ENCODE measurements at places on chromosomes 5 and 9.

DNA sequence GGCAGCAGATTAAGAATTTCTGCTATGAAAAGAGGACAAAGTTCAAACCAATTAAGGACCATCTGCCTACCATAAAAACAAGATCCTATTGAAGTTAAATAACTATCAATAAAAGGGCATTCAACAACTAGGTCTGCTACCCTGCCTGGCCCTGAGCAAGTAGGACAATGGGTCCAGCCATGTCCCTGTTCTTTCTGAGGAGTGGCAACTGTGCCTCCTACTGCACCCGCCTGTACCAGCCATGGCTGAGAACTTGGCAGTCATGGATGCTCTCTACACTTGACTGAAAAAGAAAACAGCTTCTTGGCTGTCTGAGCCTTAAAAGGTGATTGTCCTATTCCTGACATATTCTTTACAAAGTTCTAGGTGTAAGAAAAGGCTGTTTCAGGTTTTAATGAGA lies 652.4 kb downstream of the PDE4D start:
- no peak for DNase-seq

DNA sequence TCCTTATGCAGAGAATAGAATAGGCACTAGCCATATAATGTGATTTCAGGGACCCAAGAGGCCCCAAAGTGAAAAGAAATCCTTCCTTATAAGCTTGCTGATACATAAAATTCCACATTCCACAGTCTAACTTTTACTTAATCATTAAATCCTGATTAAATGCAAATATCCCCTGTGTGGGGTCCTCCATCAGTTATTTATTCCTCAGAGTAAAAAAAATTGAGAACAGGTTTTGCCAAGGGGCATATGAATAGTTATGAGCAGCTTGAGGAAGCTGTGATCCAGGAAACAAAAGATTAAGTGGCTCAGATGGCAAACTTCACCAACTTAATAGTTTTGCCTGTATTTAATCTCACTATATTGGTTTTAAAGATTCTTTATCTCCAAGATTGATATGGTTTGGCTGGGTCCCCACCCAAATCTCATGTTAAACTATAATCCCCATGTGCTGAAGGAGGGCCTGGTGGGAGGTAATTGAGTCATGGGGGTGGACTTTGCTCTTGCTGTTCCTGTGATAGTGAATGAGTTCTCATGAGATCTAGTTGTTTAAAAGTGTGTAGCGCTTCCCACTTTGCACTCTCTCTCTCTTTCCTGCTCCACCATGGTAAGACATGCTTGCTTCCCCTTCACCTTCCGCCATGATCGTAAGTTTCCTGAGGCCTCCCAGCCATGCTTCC lies 324.9 kb downstream of the NPR3 start:
- DNase-seq: no peak

GRCh38 chr9:68506551-68506950 lies 34.1 kb downstream of the TMEM252 start:
- DNase-seq: no peak

DNA sequence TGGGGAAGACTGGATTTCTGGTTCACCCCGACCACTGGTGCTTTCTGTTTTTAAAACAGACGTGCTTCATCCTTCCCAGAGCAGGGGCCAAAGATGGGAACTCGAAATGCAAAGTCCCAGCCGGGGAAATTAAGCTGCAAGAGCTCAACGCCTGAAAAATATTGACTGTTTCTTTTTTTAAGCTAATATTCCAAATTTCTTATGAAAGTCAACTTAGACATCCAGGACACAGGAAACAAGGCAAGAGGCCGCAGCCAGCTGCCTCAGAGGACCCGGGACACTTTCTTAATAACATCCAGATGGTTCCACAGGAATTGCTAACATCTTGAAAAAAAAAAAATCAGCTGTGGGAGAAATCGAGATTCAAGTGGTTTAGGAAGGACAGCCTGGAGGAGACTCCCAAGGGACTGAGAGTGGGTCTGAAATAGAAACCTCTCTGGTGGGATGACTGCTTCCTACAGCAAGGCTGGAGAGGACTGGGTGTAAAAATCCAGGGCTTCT lies 144.9 kb downstream of the FGF1 start:
- no peak for DNase-seq

GRCh38 chr5:53067641-53068040 lies 41.9 kb downstream of the MOCS2 start:
- DNase-seq: no peak

DNA sequence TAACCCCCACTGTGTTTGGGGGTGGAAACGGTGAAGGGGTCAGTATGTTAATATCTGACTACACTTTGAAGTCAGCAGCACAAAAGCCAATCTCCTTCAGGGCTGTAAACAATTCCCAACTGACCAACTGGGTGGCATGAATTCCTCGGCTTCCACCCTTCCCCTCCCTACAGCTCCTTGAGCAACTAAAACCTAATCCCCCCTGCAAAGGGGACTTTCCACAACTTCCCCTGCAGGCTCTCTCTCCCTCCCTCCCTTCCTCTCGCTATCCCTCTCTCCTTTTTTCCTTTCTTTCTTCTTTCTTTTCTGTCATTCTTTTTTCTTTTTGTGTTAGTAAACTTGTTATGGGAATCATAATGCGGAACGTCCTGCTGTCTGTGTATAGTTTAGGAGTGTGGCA lies 65.1 kb upstream of the PTCH1 start:
- no peak for DNase-seq

DNA sequence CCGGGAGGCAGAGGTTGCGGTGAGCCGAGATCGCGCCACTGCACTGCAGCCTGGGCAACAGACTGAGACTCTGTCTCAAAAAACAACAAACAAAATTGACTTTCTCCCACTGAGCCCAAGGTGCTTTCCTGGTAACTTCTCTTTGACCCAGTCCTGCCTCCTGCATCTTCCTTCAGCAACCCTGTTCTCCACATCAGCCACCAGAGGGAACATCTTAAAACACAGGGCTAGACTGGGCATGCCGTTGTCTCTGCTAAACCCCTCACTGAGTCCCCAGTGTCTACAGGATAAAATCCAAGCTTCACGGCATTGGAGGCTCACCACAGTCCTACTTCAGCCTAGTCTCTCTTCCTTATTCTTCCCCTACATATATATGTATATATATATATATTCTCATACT lies 39.8 kb upstream of the KCNMB1 start:
- DNase-seq: no peak
